Smooth muscle cell of bladder (primary cell): ENCODE measurements at places on chromosomes 3 and 15. TPM values are rescaled to one million over a fixed set of nuclear protein-coding genes. Genes with fewer than 3 reads are reported as not detected.

The CP gene
- total RNA-seq, result 1.1 and 1.8 TPM in 2 replicates

The MST1R gene
- 0.14 and 0.55 TPM in 2 replicates for total RNA-seq

The UBR1 gene
- total RNA-seq, result 33.6 and 35.0 TPM in 2 replicates

The GPR62 gene
- total RNA-seq, result under 0.01 and 0.09 TPM in 2 replicates

The ACAN gene
- 0.28 and 0.92 TPM in 2 replicates for total RNA-seq

The CYP19A1 gene
- 4.0 and 7.4 TPM in 2 replicates for total RNA-seq

The PAQR9 gene
- 0.18 TPM in 1 of 2 replicates, not detected in the other for total RNA-seq

The HYPK gene
- total RNA-seq, result 8.5 and 10.3 TPM in 2 replicates
